ENCODE measurements at places on chromosomes 13 and 19.

- ATAC-seq = peak; percentile 63
These were observed 1.8 kb upstream of the SPRY2 start for GRCh38 chr13:80342471-80343371.

DNA sequence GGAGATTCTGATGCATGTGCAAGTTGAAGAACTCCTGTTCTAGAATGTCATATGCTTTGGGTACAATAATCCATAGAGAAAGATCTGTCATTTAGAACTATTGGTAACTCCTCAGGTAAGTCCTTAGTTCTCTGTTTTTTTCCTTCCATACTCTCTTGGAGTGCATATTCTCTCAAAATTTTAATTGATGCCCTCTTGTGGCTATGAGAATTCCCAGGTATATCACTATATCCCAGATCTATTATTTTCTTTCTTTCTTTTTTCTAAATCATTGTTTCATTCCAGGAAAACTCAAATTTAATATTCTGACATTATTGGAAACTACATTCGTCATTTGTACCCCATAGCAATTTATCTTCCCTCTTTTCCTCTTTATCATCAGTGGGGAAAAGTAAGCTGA, 485.4 kb downstream of the KLF5 start:
- no peak for ATAC-seq

DNA sequence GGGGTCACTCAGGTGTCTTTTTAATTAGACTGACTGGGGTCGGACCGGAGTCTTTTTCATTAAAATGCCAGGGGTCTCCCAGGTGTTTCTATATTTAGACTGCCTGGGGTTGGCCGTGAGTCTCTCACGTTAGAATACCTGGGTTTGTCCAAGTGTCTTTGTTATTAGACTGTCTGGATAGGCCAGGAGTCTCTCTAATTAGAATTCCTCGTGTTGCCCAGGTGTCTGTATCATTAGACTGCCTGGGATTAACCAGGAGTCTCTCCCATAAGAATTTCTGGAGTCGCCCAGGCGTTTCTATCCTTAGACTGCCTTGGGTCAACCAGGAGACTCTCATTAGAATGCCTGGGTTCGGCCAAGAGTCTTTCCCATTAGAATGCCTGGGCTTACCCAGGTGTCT, 1445.7 kb downstream of the UQCRFS1 start:
- no peak for ATAC-seq

DNA sequence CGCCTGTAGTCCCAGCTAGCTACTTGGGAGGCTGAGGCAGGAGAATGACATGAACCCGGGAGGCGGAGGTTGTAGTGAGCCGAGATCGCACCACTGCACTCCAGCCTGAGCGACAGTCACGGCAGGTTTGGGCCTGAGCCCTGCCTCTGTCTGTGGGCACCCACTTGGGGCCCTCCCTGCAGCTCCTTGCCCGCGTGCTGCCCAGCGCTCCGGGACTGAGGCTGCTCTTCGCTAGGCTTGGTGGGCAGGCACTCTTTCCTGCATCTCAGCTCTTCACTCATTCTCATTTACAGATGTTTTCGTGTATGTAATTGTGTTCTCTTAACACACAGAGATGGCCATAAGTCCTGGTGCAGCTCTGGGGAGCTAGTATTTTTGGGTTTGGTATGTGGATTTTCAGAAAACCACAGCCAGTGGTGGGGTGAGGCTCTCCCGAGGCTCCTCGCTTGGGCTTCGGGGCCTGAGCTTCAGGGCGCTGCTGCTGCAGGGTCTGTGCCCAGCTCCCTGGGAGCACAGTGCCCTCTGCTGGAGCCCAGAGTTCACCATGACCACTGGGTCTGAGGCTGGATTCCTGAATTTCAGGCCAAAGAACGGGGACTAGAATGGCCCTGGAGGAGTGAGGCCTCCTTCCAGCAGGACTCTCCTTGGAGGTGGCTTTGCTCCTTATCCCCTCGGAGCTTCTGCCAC, 15.2 kb downstream of the UPF1 start:
- ATAC-seq = peak; percentile 57

- ATAC-seq = peak; percentile 51
These were observed 678 bp downstream of the ISOC2 start for GRCh38 chr19:55460670-55461258.

GRCh38 chr13:79870123-79870522, 389.2 kb downstream of the NDFIP2 start:
- ATAC-seq = no peak

All from esophagus mucosa (tissue), 1 donor.